ENCODE measurements at places on chromosomes 12 and 14. TPM values are rescaled to one million over a fixed set of nuclear protein-coding genes. Genes with fewer than 3 reads are reported as not detected.

The CBLN3 gene
- polyA plus RNA-seq, result 1.8 TPM

The VPS29 gene
- polyA plus RNA-seq, result 110 TPM

- H3K27me3 ChIP-seq, result no peaks in the 10 kb centered on the region
- H3K4me3 ChIP-seq, result no peak overlapping the region
- no peak for DNase-seq
- H3K36me3 ChIP-seq, result no peaks in the 10 kb centered on the region
- no peak overlapping the region for H3K27ac ChIP-seq
These were observed 9.3 kb upstream of the ACOT6 start for GRCh38 chr14:73602994-73603393.

- H3K4me3 ChIP-seq, result no peak overlapping the region
- no peak overlapping the region for H3K27ac ChIP-seq
- H3K36me3 ChIP-seq, result no peaks in the 10 kb centered on the region
- no peak for DNase-seq
- no peaks in the 10 kb centered on the region for H3K4me1 ChIP-seq
- H3K27me3 ChIP-seq, result no peaks in the 10 kb centered on the region
These were observed 102.5 kb upstream of the MDM1 start for GRCh38 chr12:68434391-68435298.

All from SK-N-SH (cell line).